ENCODE measurements at places on chromosomes 6 and 20.

DNA sequence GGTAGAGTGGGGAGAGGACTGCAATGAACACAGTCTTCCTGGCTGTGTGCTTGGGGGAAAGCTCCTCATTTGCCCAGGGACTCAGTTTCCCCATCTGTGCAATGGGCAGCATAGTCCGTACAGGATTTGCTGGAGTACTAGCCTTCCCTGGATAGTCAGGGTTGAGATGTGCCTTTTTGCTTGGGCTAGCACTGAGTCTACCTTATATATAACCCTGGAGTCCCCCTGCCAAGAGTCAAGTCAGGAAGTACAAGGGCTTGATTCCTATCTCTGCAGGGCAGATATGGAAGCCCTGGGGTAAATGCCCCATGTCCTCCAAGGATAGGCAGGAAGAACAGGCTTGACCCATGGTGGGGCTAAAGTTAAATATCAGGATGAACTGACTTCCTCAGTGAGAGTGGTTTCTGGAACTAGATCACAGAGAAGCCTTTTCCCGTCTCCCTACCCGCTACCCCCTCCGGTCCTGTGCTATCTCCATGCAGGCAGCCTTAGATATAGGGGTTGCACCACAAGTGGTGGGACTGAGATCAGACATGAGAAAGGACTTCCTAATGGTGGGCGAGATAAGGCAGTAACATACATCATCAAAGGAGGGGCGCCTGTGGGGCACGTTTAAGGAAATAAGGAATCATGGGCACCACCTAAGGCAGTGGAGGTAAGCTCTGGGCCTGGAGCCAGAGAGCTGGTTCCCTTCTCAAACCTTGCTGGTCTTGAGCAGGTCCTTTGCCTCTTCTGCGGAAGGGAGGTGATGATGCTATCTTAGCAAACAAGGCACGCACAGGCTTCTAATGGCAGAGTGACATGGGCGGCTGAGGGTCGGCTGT is 157.9 kb downstream of the MRPL14 start:
- DNase-seq: no peak

DNA sequence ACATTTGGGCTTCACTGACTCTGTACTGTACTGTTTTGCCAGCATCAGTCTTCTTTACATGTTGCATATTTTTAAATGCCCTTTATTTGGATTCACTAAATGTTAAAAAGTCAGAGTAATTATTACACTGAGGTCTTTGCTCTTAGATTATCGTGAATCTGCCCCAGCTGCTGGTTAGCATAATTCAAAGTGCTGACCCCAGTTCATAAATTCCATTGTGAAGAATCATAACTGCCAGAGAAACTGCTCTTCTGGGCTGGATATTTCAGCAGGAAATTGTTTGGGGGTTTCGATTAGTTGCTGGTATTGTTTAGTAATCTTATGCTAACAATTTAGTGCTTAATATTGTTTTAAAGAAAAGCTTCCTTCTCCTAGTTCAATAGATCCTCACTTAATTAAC is 682.1 kb upstream of the MAP3K7 start:
- no peak for DNase-seq

GRCh38 chr20:3914446-3914845 is 25.3 kb downstream of the PANK2 start:
- DNase-seq: no peak

- DNase-seq: no peak
Measured at GRCh38 chr20:64073476-64074183, 5.7 kb downstream of the RGS19 start.

DNA sequence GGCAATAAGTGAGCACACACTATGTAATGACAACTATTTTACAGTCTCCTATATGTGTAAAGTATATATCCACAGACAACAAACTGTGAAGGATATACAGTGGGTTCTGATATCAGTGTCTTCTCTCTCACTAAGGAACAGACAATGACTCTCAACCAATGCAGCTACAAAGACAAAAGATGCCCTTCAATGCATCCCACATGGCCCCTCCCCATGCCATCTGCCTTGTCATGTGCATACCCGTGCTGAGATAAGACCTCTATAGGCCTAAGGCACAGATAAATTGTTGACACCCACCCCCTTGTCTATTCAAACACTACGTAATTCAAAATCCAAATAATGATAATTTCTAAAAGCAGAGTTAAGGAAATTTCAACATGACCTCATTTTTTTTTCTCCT is 1123.5 kb upstream of the MAP3K7 start:
- DNase-seq: no peak

DNA sequence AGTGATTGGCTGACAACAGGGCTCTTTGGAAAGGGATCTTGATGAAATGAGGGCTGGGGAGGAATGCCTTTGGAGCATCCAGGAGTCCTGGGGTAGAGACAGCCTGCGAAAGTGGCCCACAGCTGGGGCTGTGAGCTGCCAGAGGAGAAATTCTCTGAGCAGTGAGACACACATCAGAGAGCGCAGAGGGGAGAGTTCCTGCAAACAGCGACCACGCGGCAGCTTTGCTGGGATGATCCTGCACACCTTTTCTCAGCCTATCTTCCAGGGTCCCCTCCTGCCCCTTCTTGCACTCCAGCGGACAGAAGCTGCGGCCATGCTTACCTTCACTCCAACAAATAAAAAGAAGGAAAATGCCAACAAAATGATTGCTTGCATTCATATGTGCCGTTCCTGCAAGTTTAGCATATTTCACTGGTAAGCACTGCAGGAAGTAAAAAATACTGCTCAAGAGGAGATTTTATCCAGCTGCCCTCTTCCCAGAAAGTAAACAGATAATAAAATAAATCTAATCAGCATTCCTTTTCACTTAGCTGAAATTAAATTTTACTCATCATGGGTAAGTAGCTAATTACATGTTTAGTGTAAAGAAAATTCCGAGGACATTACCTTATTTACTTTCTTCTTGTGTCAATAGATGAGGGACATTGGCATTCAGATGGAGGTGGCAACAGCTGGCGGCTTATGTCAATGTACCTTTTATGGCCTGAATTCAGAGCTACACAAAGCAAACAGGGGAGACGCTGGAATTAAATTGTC is 339.9 kb upstream of the ARID1B start:
- DNase-seq: no peak

- no peak for DNase-seq
Measured at GRCh38 chr20:7520361-7520760, 419.9 kb downstream of the HAO1 start.

GRCh38 chr6:159866286-159867247 is 24.2 kb upstream of the MAS1 start:
- DNase-seq: no peak

- no peak for DNase-seq
Measured at GRCh38 chr6:159092631-159093030, 47.8 kb upstream of the TAGAP start.

GRCh38 chr20:57498425-57499400 is 26.2 kb downstream of the CTCFL start:
- DNase-seq: peak; percentile 60

DNA sequence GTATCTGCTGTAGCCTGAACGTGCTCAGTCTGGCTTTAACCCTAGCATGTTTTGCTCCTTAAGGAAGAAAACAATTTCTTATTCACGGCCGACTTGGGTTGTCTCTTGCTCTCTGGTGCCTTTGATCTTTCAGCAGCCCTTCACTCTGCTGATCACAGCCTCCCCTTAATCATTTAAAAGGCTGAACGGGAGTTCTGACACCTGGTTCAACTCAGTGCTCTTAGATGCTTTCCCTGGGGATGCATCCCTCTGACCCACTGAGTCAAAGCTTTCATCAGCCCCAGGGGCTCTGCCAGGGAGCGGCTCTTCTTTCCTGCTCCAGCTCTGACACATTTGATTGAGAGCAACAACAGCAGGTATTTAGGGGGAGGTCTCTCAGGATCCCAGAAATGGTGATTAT is 79.0 kb upstream of the FYN start:
- no peak for DNase-seq

- no peak for DNase-seq
Measured at GRCh38 chr6:170273191-170273590, 17.7 kb downstream of the DLL1 start.

Data from CD8-positive, alpha-beta T cell (primary cell).